ENCODE measurements at places on chromosomes 4 and X. TPM values are rescaled to one million over a fixed set of nuclear protein-coding genes. Genes with fewer than 3 reads are reported as not detected.

Gene BMX
- not detected for total RNA-seq

Gene TMPRSS11B
- total RNA-seq = not detected

Gene TLR7
- 0.38 TPM for total RNA-seq

Gene SRPX2
- total RNA-seq = not detected

Gene UBQLN2
- total RNA-seq = 46.6 TPM

Gene UBE2A
- 43.5 TPM for total RNA-seq

Gene KCTD8
- total RNA-seq = not detected
